NCI-H1436 treated with DMSO at 0.1 percent for 48 hours (cell line): ENCODE measurements at places on chromosomes 7 and 10.

GRCh38 chr7:139767561-139767982 is 10.2 kb downstream of the HIPK2 start:
- no peak for DNase-seq

DNA sequence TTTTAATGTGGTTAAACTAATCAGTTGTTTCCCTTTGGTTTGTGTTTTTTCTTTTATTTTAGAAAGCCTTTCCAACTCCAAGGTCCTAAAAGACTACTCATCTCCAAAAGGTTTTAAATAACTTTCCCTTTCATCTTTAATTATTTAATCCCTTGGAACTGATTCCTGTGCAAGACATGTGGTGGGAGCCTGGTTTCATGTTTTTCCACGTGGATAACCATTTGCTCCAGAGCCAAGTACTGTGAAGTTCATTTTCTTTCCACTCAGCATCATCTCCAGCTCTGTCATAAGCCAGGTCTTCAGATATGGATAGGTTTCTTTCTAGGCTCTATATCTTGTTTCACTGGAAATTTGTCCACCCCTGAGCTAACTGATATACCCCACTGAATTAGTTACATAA is 16.7 kb downstream of the PPP1R3C start:
- DNase-seq, result no peak

DNA sequence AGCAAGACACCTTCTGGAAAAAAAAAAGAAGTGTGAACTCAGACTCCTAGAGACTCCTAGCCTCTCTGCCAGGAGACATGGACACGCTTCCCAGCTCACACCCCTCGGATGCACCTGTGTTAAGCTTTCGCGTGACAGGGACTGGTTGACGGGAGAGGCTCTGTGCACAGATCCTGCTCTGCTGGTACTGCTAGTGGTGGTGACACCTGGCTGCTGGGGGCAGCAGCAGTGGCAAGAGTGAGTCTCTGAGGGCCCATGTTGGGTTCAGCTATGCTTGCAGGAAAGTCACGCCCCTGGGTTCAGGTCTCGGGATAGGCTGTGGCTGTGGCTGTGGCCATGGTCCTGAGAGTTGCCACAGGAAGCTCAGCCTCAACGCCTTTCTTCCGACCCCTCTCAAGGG is 81.1 kb downstream of the XRCC2 start:
- no peak for DNase-seq

DNA sequence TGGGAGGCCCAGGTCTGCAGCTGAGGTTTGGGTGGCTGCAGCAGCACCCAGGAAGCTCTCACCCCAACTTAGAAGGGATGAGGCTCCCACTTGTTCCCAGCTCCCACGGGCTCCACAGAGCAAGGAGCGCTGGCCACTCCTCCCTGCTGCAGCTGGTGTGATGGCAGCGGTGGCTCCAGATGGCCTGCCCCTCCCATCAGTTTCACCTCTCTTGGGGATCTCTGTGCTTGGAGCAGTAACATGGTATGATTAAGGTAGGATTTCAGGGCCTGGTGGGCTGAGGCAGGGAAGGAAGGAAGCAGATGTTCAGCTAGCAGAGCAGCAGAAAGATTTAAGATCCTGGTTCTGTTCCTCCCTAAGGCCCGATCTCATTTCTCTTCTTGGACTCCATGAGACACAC is 66.8 kb upstream of the KIF5B start:
- DNase-seq, result no peak

- DNase-seq, result no peak
Measured at GRCh38 chr10:19816411-19817230, at the start of gene PLXDC2. TSS of gene PLXDC2 (plus strand) at chr10:19816432.
